ENCODE measurements at places on chromosomes 5 and 9.

DNA sequence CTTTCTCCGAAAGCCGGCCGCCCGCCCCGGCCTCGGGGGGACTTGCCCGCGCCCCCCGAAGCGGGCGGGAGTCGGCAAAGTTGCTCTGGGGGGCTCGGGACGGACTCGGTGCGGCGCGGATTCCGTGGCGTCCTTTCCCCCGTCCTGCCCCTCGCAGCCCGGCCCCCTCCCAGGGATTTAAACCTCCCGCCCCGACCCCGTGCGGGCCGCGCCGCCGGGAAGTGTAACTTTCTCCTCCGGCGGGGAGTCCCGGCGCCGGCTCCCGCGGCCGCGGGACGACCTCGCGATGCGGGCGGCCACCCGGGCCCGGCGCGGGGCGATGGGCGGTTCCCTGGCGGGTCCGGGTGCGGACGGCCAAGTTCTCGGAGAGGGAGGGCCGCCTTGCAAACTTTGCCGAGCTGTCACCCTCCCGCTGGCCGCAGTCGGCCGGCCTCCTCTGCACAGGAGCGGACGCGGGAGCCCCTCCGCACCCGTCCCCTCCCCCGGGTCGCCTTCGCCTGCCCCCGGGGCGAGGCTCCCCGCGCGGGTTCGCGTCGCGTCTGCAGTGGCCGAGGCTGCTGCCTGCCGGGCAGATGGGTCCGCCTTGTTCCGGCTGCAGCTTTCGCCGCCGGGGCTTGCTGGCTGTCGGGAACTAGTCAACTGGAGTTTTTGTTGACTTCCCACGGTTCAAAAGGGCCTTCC, 732 bp downstream of the PBX3 start:
- peak; percentile 12 for DNase-seq

DNA sequence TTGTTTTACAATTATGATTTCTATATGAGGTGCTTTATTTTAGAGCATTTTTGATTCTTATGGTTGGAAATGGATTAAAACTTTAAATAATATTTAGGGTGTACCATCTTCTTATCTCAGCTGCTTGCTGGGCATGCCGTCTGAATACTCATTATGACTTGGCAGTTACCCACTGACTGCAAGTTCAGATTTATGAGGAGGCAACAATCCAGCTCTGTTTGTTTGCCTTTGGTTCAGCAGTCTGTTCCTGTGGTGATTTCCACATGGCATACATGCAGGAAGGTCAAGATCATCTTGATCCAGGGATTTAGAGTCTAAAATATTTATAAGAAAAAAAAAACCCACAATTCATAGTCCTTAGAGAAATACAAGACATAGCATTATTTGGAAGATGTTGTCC, 1254.5 kb upstream of the NUDT12 start:
- DNase-seq = no peak

DNA sequence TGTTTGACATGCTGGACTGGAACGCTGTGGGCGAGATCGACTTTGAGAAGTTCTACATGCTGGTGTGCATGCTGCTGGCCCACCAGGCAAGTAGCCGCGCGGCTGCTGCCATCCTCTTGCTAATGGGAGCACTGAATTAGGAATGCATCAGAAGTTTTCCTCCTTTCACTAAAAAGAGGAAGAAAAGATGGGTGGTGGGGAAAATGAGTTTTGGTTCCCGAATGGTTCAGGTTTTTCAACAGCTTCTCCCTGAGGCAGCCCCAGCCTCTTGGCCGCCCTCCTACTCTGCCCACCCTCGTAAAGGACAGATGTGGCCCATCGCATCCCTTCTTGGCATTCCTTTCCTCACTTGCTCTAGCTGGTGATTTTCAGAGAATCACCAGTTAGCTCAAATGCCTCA, 5.5 kb downstream of the EFCAB9 start:
- no peak for DNase-seq

DNA sequence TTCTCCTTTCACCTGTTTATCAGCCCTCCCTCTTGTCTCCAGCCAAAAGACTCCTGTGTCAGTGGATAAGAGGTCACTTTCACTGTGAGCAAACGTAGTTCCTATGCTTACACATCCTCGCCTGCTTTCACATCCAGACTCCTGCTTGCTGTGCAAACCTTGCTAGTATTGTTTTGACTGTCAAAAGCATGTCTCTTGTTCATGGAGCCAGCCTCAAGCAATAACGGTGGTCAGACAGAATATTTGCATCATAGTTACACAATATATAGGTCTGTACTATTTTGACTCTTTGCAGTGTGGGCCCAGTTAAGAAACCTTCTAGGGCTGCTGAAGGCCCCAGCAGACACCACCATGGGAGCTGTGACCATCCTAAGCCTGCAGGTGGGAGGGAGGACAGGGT, 420.0 kb downstream of the SEMA5A start:
- DNase-seq = no peak

DNA sequence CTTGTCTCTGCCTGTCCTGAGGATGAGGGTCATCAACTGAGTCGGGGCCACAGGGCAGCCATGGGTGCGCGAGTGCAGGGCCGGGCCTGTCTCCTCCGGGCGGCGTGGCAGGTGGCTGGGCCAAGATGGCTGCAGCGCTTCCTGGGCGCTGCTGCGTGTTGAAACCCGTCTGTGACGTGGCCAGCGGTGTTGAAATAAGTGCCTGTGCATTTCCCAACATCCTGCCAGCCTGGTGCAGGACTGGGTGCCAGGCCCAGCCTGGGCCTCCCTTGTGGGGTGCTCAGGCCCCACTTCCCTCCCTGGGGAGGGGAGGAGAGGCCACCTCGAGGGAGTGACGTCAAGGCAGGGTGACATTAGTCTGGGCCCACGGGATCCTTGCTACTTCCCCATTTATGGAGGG, 45.5 kb downstream of the RXRA start:
- DNase-seq = no peak

DNA sequence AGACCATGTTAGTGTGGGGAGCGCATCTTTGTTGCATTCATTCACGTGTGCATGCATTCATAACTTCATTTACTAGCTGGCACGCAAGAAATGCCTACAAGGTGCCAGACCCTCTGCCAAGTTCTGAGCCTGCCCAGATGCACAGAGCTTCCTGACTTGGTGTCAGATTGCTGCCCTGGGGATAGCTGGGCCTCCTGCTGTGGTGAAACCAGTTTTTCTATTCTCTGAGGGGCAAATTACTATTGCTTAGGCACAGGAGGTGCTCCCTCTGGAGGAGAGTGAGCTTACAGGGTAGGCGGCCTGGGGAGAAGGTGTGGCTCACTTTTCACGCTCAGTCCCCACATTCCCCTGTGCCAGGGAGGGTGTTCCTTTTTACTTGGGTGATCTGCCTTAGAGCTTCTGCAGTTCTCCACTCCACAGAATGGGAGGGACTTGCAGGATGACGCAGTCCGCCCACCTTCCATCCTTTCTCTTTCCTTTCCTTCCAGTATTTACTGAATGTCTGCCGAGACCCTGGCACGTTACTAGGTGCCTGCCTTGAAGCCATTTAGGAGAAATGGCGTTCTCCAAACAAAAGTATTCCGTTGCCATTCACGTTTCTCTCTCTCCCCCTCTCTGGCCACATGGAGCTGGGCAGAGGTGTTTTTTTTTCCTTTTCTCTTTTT, 27.9 kb upstream of the CTNNA1 start:
- DNase-seq = peak; percentile 24

DNA sequence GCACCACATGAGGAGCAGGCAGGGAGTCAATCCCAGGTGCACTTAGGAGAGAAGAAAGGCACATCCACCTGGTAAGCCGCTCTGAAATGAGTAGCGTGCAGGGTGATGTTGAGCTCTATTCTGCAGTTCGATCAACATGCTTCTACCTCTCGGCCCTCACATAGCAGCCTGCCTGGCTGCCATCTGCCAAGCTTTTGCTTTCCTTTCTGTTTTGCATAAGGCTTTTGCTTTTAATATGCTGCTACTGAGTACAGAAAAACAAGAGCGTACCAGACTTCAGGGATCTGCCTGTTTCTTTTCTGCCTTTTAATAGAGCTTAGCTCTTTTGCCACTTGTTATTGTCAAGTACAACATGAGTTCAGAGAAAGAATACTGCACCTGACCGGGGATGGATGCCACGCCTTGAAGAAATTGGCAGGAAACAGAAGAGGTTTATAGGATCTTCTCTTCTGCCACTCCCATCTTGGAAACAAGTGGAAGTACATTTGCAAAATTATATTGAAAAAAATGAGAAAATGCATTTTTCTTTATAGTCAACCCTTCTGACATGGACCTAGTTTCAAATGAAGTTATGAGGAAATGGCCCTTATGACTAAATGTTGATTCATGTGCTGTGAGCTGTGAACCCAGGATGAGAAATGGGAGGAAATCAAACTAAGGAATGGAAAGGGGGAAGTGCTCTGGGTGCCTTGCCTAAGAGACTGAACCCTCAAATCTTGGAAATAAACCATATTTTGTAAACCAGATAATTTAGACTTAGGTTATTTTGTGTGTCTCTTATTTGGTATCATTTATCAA, 4.0 kb upstream of the FCHO2 start:
- DNase-seq = peak; percentile 12

GRCh38 chr9:73680831-73681230, 529.2 kb downstream of the ANXA1 start:
- no peak for DNase-seq

DNA sequence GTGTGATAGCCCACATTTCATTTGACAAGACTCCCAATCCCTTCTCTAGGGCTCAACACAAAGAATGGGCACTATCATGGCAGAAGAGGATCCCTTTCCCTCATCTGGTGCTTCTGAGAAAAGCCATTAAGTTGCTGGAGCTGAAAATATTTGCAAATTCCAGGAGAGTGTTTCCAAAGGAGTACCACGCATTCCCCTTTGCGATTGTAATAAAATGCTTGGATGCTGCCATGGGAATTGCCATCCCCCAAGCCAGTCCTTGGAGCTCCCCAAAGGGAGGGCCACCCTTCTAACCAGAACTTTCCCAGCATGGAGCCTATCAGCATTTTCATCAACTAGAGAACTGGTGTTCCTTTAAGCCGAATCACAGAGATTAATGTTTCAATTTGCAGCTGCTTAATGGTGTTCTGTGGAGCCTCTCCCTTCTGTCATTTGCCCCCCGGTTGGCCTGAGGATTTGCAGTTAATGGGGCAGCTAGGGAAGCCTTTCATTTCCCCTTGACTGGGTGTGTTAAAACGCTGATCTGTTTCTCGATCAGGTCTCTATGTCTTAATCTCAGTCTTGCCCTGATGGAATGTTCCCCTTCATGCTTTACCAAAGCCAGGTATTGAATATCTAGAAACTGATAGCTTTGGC, 133.0 kb downstream of the ENC1 start:
- DNase-seq = no peak

DNA sequence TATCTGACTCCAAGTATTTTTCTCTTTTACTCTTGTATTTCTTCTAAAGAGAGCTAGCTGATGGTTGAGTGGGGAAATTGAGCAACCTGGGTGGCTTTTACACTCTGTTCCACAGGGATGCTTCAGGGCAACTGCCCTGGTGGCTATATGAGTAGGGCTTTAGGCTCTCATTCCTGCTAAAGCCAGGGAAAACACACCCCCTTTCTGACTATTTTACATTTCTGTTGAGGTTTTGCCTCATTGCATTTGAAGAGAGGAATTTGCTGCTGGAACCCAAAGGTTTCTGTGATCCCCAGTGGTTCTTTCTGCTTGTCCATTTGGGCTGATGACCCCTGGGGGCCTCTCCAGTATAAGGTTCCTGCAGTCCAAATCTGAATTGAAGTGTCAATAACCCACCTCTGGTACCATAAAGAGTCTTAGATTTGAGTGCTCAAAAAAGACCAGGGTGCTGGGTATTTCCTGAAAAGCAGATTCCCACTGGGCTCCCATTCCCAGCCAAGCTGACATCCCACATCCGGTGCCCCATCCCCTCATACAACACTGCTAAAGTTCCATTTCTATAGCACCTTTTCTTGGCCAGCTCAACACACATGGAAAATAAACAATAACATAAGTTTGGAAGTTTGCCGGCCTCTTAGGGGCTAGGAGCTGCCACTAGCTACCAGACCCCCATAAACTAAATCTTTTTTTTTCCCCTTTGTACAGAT, 59.5 kb downstream of the PAPPA start:
- DNase-seq = no peak

DNA sequence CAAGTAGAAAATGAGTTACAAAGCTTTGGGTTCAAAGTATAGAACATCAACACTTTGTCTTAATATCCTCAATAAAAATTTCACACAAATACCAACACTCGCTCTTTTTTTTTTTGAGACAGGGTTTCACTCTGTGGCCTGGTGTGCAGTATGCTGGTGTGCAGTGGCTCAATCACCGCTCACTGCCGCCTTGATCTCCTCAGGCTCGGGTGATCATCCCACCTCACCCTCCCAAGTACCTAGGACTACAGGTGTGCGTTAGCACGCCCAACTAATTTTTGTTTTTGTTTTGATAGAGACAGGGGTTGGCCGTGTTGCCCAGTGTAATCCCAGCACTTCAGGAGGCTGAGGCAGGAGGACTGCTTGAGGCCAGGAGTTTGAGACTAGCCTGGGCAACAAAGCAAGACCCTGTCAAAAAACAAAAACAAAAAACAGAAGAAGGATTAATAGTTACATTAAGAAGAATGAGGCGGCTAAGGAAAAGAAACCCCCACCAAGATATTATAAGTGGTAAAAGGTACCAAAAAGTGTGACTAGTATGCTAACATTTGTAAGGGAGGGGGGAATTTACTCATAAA, 20.3 kb downstream of the FNBP1 start:
- no peak for DNase-seq

DNA sequence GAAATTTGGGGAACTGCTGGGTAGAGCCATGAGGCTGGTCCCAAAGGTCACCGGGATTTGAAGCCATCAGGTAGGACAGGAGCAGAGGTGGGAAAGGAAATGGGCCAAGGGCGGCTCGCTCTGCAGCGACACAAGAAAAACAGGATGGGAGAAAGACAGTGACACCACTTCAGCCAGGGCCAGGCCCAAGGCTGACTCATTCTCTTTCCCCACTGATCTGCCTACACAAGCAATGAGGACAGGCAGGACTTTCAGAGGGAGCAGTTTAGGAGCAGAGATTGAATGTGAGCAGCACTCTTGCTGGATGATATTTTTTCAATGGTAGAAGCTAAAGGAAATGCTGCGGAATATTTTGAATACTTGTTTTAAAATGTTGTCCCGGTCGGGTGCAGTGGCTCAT, 3.5 kb downstream of the RUFY1 start:
- DNase-seq = no peak

GRCh38 chr5:145949474-145949873, 13.1 kb downstream of the SH3RF2 start:
- DNase-seq = no peak

GRCh38 chr5:159415301-159415937, 85.1 kb upstream of the IL12B start:
- no peak for DNase-seq

DNA sequence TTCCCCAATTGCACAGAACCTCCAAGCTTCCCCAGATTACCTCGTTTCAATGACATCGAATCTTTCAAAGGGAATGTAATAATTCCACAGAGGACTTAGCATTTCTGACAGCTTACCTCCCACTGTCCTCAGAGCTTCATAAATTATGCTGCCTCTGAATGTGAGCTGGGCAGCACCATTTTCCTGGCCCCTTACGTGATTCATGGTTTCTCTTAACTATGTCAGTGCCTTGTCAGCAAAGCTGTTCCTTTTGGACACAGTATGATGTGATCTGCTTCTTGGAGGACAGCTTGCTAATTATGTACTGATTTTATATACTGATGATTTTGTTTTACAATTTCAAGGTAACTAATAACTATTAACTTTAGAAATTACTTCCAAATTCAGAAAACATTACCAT, 27.7 kb upstream of the SSBP2 start:
- peak; percentile 15 for DNase-seq

Measured in foreskin melanocyte (primary cell).